Neural crest cell (in vitro differentiated cells): ENCODE measurements at places on chromosomes 3 and 15.

- no peak for DNase-seq
Measured at GRCh38 chr3:98589331-98590036, 3.9 kb downstream of the CPOX start.

- no peak for DNase-seq
Measured at GRCh38 chr15:48394970-48395369, 63.7 kb downstream of the DUT start.

DNA sequence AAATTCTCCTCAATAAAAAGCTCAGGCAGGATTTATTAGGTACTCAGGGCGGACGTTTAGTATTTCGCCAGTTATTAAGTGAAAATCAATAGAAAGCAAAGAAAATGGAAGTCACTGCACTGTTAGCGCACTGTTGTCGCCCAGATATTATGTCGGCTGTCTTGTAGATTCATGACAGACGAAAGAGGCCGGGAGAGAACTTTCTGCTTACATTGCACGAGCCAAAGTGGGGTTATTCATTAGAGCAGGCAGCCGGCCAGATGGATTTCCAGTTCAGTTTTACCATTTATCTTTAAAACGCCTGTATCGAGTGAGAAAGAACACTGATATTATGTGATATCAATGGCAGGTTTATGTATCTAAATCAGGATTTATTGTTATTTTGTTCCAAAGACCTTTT lies 866.0 kb upstream of the NR2F2 start:
- no peak for DNase-seq

DNA sequence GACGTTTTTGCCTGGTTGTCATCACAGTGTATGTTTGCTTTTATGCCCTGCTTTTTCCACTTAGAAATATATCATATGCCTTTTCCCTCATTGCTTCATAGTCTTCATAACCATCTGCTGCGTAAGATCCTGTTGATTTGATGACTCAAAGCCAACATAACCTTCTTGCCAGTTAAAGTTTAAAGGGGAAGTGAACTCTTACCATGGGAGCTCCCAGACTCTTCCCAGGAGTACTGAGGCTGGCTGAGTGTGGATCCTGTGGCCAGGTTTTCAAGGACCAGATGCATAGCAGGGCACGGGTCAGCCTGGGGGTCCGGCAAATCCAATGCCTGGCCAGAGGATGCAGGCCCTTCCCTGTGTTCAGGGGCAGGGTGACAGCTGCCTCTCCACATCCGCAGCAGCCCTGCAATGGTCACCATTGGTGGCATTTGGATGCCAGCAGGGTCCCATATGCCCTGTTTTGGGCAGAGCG lies 42.0 kb upstream of the SACM1L start:
- DNase-seq: no peak

GRCh38 chr3:186464424-186465093 lies 79.6 kb downstream of the CRYGS start:
- DNase-seq: no peak

- no peak for DNase-seq
Measured at GRCh38 chr3:41216993-41217392, 17.7 kb downstream of the CTNNB1 start.

DNA sequence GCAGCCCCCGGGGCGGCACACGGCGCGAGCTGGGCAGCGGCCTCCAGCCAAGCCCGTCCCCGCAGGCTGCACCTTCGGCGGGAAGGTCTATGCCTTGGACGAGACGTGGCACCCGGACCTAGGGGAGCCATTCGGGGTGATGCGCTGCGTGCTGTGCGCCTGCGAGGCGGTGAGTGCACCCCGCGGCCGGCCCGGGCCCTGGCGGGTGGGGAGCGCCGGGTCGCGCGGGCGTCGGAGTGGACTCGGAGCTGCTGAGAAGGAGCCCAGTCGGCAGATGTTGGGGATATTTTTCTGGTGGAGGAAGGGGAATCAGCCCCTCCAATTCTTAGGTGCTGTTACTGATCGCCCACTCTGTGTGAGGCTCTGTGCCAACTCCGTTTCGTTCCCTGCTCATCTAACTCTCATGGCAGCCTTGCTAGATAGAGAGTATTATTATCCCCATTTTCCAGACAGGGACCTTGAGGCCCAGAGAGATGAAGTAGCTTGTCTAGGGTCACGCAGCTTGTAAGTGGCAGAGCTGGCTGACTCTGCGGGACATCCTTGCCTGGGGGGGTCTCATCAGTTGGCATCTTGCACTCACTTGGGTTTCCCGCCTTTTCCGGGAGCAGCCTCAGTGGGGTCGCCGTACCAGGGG lies 890 bp downstream of the CHRD start:
- no peak for DNase-seq

- no peak for DNase-seq
Measured at GRCh38 chr15:62320259-62320658, 155.2 kb upstream of the C2CD4B start.

DNA sequence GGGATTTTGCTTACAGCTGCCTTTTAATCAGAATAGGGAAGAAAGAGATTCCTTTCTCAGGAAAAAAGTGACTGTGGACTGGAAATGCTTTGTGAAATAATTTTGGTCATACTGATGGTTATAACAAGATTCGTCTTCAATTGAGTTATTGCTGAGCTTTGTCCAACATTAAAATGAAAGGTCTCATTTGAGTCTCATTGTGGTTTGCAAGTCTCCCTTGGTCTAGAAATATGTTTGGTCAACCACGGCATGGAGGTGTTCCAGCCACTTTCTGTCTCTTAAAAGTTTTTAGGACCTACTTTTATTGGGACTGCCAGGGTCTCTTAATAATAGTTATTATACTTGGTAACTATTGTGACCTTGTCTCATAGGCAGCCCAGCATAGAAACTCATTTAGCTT lies 15.3 kb downstream of the FLNB start:
- no peak for DNase-seq

DNA sequence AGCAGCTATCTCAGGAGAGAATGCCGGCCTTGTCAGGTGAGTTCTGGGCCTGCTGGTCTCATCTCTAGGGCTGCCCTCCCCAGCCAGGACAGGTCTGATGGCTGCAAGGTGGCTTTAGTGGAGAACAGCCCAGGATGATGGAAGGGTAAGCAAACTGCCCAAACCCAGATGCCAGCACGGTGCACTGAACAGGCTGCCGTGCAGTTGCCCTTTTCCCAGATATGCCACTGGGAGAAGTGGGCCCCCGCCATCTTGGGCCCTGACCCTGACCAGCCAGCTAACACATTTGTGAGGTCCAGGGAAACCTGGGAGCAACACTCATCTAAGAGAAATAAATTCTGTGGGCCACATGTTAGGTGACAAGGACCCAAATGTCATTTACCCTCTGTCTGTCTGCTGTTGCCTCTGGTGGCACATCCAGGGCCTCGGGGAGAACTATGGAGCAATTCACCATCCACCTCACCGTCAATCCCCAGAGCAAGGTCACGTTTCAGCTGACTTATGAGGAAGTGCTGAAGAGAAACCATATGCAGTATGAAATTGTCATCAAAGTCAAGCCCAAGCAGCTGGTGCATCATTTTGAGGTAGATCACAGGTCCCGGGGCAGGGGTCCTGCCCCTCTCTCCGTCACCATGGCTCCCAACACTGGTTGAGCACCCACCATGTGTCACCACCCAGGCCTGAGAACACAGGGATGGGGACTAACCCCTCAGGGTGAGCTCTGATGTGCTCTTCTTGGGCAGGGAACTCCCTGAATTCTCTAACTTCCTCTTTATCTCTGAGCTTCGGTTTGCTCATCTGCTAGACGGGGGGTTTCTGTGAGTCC lies 1.8 kb downstream of the ITIH1 start:
- DNase-seq: no peak

DNA sequence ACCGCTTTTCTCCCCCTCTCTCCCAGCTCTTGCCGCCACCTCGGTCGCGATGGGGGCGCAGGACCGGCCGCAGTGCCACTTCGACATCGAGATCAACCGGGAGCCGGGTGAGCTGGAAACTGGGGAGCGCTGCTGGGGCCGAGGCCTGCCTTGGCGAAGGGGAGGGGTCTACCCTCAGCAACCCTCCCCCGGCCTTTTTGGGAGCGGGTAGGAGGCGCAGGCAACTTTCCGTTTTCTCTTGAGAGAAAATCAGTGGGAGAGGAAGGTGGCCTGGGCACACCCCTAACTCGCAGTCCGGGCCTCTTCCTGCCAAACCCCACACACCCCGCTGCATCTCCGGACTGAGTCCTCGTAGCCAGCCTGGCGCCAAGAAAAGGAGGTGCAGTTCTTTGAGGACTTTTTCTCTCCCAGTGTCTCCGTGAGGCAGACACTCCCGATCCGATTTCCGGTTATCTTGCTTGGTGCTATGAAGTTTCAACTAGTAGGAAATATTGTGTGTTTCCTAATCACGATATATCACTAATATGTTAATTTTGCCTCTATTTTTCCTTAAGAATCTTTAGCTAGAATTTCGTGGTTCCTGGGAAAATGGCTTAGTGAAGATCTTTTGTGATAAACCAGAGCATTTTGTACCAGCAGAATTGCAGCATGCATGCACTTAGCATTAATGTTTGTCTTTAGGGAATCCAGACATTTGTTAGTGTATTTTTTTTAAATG lies 631 bp downstream of the NKTR start:
- DNase-seq: no peak

- no peak for DNase-seq
Measured at GRCh38 chr15:89666858-89667705, 11.8 kb upstream of the KIF7 start.

DNA sequence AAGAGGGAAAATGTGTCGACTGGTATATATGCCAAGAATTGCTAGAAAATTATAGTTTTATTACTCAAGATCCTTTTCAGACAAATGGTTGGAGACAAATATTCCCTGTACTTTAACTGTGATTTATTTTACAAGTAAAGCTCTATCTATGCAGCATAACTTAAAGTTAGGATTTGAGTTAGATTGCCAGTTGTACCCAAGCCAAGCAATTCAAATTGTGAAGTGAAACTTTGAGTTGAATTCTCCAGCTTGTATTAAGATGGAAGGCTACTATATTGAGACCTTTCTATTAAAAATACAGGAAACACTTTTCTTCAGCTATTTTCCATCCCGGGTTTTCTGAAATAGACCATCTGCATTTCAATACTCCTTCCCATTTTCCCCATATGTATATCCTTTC lies 333.1 kb upstream of the RBMS3 start:
- DNase-seq: no peak

DNA sequence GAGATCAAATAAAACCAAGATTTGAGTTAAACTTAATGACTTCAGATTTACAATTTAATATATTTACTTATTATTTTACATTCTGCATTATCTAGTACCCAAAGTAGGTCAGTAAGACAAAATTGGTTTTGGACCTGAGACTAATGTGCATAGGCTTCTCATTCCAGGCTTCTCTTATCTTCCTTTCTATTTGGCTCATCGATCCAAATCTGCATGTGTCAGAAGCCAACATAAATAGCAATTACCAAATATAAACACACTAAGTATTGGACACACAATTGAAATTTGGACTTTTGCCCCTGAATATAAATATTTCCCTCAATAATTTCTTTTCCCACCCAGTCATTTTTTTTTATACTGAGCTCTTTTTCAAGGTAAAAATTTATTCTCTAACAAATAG lies 290.6 kb upstream of the ARHGEF26 start:
- no peak for DNase-seq

DNA sequence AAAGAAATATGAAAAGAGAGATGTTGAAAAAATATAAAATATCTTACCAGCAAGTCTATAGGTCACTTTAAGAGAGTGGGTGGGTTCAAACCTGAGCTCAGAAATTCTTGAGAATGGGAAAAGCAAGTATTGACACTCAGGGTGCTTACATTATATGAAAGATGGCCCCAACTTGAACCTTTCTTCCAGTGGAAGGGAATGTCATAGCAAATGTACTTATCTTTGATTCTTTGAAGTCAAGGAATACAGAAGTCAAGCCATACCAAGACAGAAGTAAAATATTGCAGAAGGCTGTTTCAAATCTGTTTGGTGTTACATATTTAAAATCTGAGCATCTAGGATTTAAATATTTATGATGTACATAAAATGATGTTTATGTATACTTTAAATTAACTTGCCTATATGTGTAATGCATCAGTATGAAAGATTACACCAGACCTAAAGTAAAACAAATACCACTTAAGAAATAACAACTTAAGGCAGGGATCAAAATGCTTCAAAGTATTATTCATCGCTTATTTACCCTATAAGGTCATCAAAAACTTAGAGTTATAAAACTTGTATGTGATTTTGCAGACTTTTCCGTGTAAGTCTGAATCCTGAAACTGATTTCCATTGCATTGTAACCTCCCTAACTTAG lies 8.7 kb downstream of the MME start:
- DNase-seq: no peak

DNA sequence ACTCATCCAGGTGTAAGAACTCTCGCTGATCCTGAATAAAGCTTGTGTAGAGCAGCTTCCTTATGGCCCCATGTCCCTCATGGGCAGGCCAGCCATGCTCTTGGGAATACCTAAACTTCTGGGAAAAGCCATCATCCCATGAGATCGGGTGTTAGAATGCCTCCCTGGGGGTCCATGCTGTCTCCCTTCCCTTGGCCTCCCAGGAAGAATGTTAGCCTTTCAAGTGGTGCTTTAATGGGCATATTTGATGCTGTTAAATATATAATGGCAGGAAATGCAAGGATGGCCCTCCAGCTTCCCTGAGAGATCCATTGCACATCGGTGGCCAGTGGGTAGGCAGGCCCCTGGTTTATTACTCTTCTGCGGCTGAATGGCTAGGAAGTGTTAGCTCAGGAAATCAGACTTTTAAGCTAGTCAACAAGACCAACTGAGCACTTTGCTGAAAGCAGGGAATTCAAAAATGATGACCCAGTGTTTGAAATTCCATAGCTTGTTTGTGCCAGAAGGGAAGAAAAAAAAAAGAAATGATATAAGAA lies 60.5 kb upstream of the LRTM1 start:
- DNase-seq: no peak

DNA sequence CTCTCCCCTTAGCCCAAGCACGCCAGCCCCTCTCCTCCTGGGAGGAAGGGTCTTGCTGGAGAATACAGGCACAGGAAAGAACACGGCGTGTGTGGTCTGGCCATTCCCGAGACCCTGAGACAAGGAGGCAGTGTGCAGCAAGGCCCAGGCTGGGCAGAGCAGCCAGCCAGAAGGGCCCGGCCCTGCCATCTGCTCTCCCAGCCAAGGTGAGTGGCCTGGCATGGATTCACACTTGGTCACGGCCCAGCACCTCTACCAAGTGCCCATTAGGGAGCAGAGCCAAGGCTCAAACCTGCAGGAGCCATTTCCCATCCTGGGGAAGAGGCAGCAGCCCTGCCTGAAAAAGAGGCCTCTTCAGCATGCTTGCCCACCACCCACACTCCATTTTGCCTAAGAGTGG lies 28.6 kb downstream of the MEGF11 start:
- DNase-seq: no peak

GRCh38 chr3:69113536-69113935 lies 8.9 kb downstream of the LMOD3 start:
- no peak for DNase-seq
